ENCODE measurements at places on chromosomes 7 and 10.

GRCh38 chr10:70954381-70955176 lies 66.2 kb upstream of the PCBD1 start:
- no peak for ATAC-seq

GRCh38 chr7:78746301-78746700 lies 707.2 kb downstream of the MAGI2 start:
- ATAC-seq, result no peak

DNA sequence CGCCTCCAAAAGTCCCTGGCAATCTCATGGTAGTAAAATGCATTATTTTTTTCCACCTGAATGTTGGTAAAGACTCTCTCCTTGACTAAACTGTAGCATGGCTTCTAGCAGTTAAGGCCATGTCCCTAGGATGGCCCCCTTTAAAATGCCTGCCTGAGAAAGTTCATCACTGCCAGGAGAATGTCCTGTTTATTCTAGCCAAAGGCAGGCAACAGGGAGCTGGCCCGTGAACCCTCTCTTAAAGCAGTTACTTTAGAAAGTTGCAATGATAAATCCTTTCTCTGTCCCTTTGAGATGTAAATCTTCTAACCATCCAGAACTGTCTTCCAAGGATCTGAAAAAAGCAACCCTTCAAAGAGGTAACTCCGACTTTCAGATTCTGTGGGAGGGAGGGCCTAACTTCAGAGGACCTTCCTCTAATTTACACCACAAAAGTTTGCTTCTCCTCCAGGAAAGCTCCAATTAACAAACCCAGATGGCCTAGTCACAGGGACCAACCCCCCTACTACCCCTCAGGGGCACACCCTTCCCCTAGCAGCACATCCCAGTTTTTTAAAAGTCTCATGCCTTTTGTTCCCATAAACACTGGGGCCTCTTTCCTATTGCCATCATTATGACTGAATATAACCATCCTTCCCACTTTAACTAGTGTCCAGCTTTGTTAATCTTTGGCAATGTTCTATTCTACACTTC lies 5.5 kb downstream of the DNTT start:
- ATAC-seq, result no peak

GRCh38 chr10:30980951-30981616 lies 50.6 kb downstream of the ZNF438 start:
- peak; percentile 89 for ATAC-seq

- ATAC-seq, result no peak
These were observed 89.2 kb upstream of the PFKP start for GRCh38 chr10:2978111-2978510.

GRCh38 chr7:47573758-47574481 lies 8.0 kb downstream of the TNS3 start:
- no peak for ATAC-seq

GRCh38 chr7:75534727-75535307 lies 42.7 kb downstream of the SPDYE5 start:
- ATAC-seq, result no peak

DNA sequence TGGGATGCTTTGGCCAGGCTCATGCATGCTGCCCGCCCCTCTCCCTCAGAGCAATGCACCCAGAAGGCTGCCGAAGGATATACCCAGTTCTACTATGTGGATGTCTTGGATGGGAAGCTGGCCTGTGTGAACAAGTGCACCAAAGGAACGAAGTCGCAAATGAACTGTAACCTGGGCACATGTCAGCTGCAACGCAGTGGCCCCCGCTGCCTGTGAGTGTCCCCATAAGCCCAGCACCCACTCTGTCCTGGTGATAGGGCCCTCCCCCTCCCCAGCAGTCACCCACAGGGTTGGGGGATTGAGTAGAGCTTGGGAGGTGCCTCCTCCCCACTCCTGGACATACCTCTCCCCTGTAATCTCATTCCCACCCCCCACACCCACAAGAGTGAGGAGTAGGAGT lies 7.0 kb upstream of the MUC17 start:
- no peak for ATAC-seq

- no peak for ATAC-seq
These were observed 26.5 kb upstream of the FHIP2A start for GRCh38 chr10:114795039-114795438.

GRCh38 chr7:77903597-77903996 lies 105.0 kb downstream of the PHTF2 start:
- ATAC-seq, result no peak

DNA sequence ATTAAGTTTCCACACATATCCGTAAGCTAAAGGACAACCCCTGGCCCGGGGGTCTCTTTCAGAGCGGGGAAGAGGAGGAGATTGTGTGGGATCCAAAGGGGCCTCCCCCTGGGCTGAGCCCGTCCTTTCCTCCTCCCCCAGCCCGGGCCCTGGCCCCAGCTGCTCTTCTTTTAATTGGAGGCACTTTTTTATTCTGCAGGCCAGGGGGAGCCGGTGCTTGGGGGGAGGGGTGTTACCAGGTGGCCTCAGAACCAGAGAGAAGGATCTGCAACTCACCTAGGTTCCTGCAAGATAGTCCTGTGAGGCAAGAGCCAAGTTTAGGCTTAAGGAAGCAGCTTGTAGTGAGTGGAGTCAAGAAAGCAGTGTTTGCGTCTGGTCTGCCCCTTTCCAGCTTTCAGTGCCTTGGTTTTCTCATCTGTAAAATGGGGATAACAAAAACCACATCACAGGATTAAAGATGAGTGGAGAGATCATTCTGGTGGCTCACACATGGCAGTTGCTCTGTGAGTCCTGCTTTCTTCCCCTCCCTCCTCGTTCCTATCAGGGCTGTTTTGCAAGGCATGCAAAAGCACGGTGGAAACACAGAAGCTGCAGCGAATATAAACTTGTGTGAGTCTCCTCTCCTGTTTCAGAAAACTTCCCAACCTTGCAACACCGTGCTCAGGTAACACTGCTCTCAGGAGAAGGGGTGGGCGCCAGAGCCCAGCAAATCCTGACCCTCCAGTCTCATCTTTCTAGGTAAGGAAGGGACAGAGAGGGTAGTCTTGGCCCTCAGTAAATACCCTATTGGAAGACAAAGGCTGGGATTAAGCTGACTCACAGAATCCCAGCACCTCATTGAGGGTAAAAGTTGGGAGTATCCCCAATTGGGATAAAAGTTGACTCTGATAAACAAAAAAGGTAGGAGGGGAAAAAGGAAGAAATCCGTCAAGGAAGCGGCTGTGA lies 4.1 kb upstream of the TLX1 start:
- ATAC-seq, result no peak

GRCh38 chr7:132866144-132866531 lies 215.8 kb downstream of the CHCHD3 start:
- ATAC-seq, result no peak
